ENCODE measurements at places on chromosomes 12 and 14. TPM values are rescaled to one million over a fixed set of nuclear protein-coding genes. Genes with fewer than 3 reads are reported as not detected.

DNA sequence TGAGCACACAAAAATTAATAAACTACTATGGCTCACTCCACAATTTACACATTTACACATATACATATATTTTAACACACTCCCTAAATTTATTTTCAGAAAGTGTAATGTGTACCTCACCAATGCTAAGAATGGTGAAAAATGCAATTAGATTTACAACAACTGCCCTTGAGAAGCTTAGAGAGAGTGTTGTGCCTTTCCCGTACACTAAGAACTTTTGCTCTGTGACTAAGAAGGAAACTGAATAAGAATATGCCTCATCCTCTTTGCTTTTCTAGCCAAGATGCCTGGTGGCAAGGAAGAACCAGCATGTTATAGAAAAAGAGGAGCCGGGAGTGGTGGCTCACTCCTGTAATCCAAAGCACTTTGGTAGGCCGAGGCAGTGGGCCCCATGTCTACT, 62.3 kb downstream of the SINHCAF start:
- H3K27me3 ChIP-seq: no peaks in the 10 kb centered on the region
- H3K4me3 ChIP-seq: no peak overlapping the region
- H3K36me3 ChIP-seq: no peaks in the 10 kb centered on the region
- no peaks in the 10 kb centered on the region for H3K4me1 ChIP-seq
- no peak overlapping the region for H3K27ac ChIP-seq

DNA sequence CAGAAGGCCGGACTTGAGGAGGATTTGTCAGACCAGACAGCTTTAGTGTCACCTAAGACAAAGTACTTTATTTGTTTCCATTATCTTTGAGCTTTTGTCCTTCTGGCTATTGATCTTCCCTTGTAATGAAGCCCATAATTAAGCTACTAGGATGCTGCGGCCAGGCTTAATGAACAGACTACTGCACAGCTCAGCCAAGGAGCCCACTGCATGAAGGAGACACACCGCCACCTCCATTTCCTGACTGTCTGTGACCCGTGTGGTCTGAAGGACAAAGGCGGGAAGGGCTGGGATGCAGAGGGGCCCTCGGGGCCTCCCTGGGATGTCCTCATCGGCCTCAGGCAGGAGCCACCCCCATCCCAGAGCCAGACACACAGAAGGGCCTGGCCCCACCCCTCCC, 31.0 kb upstream of the GALNT9 start:
- H3K4me1 ChIP-seq: no peaks in the 10 kb centered on the region
- H3K4me3 ChIP-seq: no peak overlapping the region

GRCh38 chr14:106347890-106348755, 821.7 kb downstream of the TMEM121 start:
- H3K4me1 ChIP-seq: peaks cover 2% of the 10 kb centered on the region
- peaks cover 44% of the 10 kb centered on the region for H3K27me3 ChIP-seq
- no peak for DNase-seq
- no peak overlapping the region for H3K4me3 ChIP-seq
- no peak overlapping the region for H3K27ac ChIP-seq

The PLCZ1 gene
- not detected for total RNA-seq

The TDRD9 gene
- total RNA-seq: 0.23 TPM

- no peak overlapping the region for H3K4me3 ChIP-seq
- H3K36me3 ChIP-seq: no peaks in the 10 kb centered on the region
- H3K27ac ChIP-seq: no peak overlapping the region
- no peaks in the 10 kb centered on the region for H3K27me3 ChIP-seq
- no peak for DNase-seq
- H3K4me1 ChIP-seq: no peaks in the 10 kb centered on the region
Observed at GRCh38 chr14:105384041-105384557, 14.2 kb upstream of the TEX22 start.

- H3K27me3 ChIP-seq: peaks cover 25% of the 10 kb centered on the region
- no peak overlapping the region for H3K27ac ChIP-seq
- H3K4me3 ChIP-seq: no peak overlapping the region
- H3K4me1 ChIP-seq: no peaks in the 10 kb centered on the region
Observed at GRCh38 chr12:95802482-95803270, 12.1 kb upstream of the NTN4 start.

GRCh38 chr12:3250576-3250975, 173.4 kb downstream of the TSPAN9 start:
- no peaks in the 10 kb centered on the region for H3K36me3 ChIP-seq
- H3K4me1 ChIP-seq: peaks cover 6% of the 10 kb centered on the region
- DNase-seq: no peak
- no peaks in the 10 kb centered on the region for H3K27me3 ChIP-seq
- no peak overlapping the region for H3K4me3 ChIP-seq

The SNAPC1 gene
- total RNA-seq: 10.2 TPM

GRCh38 chr12:124769163-124769530, 94.5 kb downstream of the SCARB1 start:
- H3K27ac ChIP-seq: no peak overlapping the region
- DNase-seq: no peak
- no peak overlapping the region for H3K4me3 ChIP-seq
- H3K4me1 ChIP-seq: peaks cover 18% of the 10 kb centered on the region

- no peak for DNase-seq
- H3K4me1 ChIP-seq: no peaks in the 10 kb centered on the region
- H3K27ac ChIP-seq: no peak overlapping the region
- no peak overlapping the region for H3K4me3 ChIP-seq
- no peaks in the 10 kb centered on the region for H3K27me3 ChIP-seq
Observed at GRCh38 chr12:22014783-22015144, 31.3 kb upstream of the CMAS start.

GRCh38 chr12:49033611-49034285, 15.2 kb upstream of the PRKAG1 start:
- no peaks in the 10 kb centered on the region for H3K27me3 ChIP-seq
- no peak overlapping the region for H3K27ac ChIP-seq
- no peaks in the 10 kb centered on the region for H3K4me1 ChIP-seq

GRCh38 chr12:107400686-107401447, 284.7 kb upstream of the PWP1 start:
- H3K27ac ChIP-seq: no peak overlapping the region
- H3K4me1 ChIP-seq: peaks cover 27% of the 10 kb centered on the region
- H3K4me3 ChIP-seq: no peak overlapping the region
- no peaks in the 10 kb centered on the region for H3K36me3 ChIP-seq
- no peaks in the 10 kb centered on the region for H3K27me3 ChIP-seq

DNA sequence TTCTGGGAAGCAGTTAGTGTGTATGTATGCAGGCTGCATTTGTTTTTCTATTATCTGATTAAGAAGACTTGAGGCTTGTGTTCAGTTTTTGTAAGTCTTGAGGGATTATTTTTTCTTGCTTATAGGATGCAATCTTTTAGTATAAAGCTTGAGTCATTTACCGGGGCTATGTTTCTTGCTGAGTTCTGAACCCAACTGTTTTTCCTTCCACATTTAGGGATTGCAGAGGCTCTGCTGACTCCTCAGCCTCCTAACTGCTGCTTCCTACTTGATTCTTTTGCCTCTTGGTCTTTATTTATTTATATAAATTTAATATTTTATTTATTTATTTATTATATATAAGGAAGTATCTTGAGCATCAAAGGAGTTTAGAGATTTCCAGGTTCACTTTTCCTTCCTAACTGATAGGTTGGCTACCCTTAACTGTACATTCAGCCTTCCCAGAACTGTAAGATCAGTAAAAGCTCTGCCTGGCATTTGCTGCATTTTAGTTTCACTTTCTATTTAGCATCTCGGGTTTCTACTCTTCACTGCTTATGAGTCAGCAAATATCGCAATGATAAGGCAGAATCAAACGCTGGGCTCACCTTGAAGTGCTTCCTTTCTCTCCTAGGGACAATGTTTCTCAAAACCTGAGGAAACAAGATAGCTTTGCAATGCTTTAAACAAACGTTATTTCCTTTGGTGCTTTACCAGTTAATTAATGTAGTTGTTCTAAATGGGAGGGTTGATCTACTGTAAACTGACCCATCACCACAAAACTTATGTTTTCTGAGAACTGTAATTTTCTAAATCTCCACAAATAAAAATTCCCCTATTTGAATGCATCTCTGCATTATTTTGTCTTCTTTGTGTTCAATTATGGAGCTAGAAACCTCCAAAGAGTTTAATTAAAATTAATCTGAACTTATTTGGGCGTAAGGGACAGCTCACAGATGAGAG, 1183.7 kb upstream of the TMEM132C start:
- peak overlapping the region; percentile 60 for H3K4me3 ChIP-seq
- H3K27me3 ChIP-seq: peaks cover 2% of the 10 kb centered on the region
- peaks cover 10% of the 10 kb centered on the region for H3K4me1 ChIP-seq
- H3K36me3 ChIP-seq: no peaks in the 10 kb centered on the region

The TAC3 gene
- total RNA-seq: not detected

DNA sequence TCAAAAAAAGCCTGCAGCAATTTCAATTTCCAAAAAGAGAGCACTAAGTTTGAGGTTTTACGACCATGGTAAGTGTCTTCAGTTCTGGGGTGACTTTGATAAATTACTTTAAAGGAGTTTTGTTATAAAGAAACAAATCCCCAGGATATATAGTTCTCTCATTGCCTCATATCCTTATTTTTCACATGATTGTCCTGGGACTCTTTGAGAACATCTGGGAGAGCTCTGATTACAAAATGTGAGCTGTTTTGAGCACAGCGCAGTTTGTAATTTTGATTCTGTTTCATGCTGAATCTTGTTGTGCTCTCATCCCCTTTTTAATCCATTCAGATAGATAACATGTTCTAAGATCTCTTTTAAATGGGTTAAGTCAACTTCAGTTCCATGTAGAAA, 67.7 kb upstream of the DCN start:
- H3K27me3 ChIP-seq: no peaks in the 10 kb centered on the region
- H3K36me3 ChIP-seq: no peaks in the 10 kb centered on the region
- no peaks in the 10 kb centered on the region for H3K4me1 ChIP-seq
- no peak overlapping the region for H3K27ac ChIP-seq

DNA sequence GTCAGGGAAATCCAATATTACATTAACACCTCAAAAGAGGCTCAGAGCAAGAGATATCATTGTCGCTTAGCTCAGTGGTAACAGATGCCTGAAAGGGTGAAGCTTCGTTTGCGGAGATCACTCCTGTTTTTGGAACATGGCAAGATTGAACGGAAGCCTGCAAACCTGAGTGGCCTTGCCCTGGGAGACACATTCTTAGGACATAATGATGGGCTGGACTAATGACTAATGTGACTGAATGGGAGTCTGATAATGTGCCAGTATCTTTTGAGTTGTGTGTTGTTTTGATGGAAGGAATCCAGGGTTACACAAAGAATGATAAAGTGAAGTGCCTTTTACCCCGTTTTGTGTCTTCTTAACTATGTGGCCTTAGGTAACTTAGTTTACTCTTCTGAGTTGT, 109.3 kb upstream of the IFNG-AS1 start:
- H3K4me3 ChIP-seq: no peak overlapping the region
- H3K36me3 ChIP-seq: no peaks in the 10 kb centered on the region
- H3K4me1 ChIP-seq: no peaks in the 10 kb centered on the region
- no peaks in the 10 kb centered on the region for H3K27me3 ChIP-seq
- no peak for DNase-seq

DNA sequence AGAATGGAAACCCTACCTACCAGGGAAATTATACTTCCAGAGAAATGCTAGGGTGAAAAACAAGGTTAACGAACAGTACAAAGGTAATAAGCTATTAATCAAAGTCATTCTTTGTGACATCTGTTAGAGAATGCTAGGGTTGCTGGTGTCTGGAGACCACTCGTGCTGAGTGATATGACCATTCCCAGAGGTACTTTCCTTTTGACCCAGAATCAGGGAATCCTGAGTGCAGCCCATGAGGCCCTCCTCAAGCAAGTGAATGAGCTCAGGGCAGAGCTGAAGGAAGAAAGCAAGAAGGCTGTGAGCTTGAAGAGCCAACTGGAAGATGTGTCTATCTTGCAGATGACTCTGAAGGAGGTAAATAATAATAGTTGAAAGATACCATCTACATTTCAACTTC, 31.7 kb downstream of the RPGRIP1 start:
- no peaks in the 10 kb centered on the region for H3K36me3 ChIP-seq
- H3K4me3 ChIP-seq: no peak overlapping the region
- H3K27me3 ChIP-seq: peaks cover 5% of the 10 kb centered on the region
- no peak for DNase-seq
- H3K27ac ChIP-seq: no peak overlapping the region

GRCh38 chr14:67646131-67646530, 26.4 kb downstream of the ARG2 start:
- H3K27me3 ChIP-seq: no peaks in the 10 kb centered on the region
- H3K4me1 ChIP-seq: peaks cover 36% of the 10 kb centered on the region
- no peak for DNase-seq

The NOC4L gene
- total RNA-seq: 39.8 TPM

The MUCL1 gene
- total RNA-seq: not detected

The NINJ2 gene
- total RNA-seq: 3.1 TPM

- no peak overlapping the region for H3K4me3 ChIP-seq
- no peaks in the 10 kb centered on the region for H3K36me3 ChIP-seq
- no peaks in the 10 kb centered on the region for H3K27me3 ChIP-seq
- no peaks in the 10 kb centered on the region for H3K4me1 ChIP-seq
Observed at GRCh38 chr12:115097416-115097815, 413.4 kb upstream of the TBX3 start.

DNA sequence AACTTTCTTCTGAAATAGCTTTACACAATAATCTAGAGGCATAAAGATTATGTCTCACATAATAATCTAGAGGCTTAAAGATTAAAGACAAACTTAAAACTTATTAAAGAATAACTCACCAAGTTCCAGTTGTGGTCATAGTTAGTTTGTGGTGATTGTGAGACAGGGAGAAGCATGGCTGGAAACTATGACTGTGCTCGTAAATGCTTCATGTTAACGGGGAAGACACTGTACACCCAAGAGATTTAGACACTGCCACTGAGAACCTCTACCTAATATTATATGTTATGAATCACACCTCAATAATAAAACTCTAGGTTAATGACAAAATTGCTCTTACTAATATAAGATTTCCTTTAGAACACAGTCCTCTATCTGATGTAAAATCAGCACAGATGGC, 541.6 kb downstream of the TMEM121 start:
- H3K27ac ChIP-seq: no peak overlapping the region
- peaks cover 27% of the 10 kb centered on the region for H3K27me3 ChIP-seq
- no peak for DNase-seq
- no peaks in the 10 kb centered on the region for H3K36me3 ChIP-seq
- H3K4me3 ChIP-seq: no peak overlapping the region
- peaks cover 17% of the 10 kb centered on the region for H3K4me1 ChIP-seq

- H3K27ac ChIP-seq: no peak overlapping the region
- peaks cover 25% of the 10 kb centered on the region for H3K36me3 ChIP-seq
- H3K27me3 ChIP-seq: no peaks in the 10 kb centered on the region
- H3K4me3 ChIP-seq: no peak overlapping the region
- H3K4me1 ChIP-seq: peaks cover 31% of the 10 kb centered on the region
Observed at GRCh38 chr12:52044292-52044983, 6.8 kb upstream of the NR4A1 start.

The TMEM233 gene
- total RNA-seq: not detected

The CEBPE gene
- not detected for total RNA-seq

The KRT74 gene
- not detected for total RNA-seq

The ATF7IP gene
- total RNA-seq: 81.2 TPM

The FAM186B gene
- total RNA-seq: 0.37 TPM

The PLXNC1 gene
- 7.2 TPM for total RNA-seq

The B4GALNT1 gene
- total RNA-seq: 10.8 TPM

- no peak overlapping the region for H3K4me3 ChIP-seq
- H3K4me1 ChIP-seq: no peaks in the 10 kb centered on the region
- H3K27ac ChIP-seq: no peak overlapping the region
- DNase-seq: no peak
- no peaks in the 10 kb centered on the region for H3K36me3 ChIP-seq
Observed at GRCh38 chr14:100828031-100828769, 2.3 kb downstream of the MEG3 start.
